ENCODE measurements at places on chromosomes 3 and 15.

DNA sequence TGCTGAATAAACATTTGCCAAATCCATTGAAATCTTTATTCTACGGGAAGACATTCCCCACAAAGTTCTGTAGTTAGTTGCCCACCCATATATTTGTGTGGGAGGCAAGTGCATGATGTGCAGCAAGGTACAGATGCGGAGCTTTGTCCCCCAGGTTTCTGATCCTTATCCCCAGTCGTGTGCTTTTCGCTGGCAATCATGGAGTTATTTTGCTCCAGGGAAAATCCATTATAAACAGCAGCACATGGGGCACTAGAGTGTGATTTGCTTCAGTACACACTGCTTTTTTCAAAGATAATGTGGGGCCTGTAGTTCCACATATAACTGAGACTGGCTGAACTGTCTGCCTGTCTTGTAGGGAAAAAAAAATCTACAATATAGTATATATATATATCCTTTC, 132.1 kb downstream of the FEZF2 start:
- no peak for DNase-seq

- DNase-seq: no peak
These were observed 20.7 kb upstream of the PPARG start for GRCh38 chr3:12268049-12268735.

DNA sequence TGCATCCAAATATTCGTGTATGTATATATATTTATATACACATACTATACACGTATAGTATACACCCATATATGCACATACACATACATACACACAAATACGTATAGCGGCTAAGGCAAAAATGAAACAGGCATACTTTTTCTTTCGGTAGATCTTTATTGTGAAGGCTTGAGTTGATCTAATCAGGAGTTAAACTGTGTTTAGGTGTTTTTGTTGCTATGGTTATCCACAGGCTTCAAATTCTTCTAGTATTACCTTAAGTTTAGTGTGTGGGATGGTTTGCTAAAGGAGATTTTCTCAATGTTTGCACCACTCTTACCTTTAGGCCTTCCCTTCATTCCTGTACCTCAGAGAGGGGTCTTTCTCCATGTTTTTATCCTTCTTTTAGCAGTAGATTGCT, 28.2 kb downstream of the ZNF662 start:
- DNase-seq: no peak

- no peak for DNase-seq
These were observed 32.5 kb downstream of the ARHGEF3 start for GRCh38 chr3:56769116-56769707.

- DNase-seq: no peak
These were observed 176.7 kb downstream of the SMAD6 start for GRCh38 chr15:66878761-66879160.

- no peak for DNase-seq
These were observed 18.6 kb upstream of the PRSS50 start for GRCh38 chr3:46736006-46736872.

All from activated CD8-positive, alpha-beta memory T cell treated with anti-CD3 and anti-CD28 coated beads for 1 hour (primary cell).